ENCODE measurements at places on chromosomes 1 and 21.

DNA sequence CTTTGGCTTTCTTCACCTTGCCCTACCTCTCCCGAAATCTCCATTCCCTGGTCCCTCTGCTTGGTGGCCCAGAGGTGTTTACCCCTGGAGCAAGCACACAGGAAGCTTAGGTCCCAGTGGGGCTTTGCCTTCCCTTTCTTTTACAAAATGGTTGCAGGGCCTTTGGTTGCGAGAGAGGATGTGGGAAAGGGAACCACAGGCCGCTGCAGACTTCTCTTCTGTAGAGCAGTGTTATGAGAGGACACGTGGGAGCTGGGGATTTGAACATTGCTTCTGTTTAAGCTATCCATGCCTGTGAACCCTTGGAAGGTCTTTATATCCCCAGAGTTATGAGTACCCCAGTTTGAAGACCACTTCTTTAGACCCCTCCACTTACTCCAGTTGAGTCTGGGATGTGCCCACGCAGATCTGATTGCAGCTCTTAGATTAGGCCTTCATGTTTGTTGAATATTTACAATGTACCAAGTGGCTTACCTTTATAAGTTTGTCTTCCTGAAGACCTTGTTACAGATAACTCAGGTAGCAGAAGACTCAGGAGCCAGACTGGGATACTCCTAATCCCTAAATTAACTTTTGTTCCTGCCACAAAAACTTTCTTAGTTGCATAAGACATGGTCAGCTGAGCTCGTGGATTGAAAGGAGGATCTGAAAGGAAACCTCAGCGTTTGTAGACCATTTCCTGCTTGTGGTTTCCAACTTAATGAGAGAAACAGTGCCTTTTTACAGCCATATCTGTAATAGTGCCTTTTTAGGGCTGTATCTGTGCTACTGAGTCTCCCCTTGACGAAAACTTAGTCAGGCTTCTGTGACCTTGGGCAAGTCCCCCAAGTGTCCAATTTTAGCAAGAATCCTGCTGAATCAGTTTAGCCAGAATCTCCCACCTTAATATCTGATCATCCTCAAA lies 21.9 kb upstream of the IVNS1ABP start:
- DNase-seq, result no peak

DNA sequence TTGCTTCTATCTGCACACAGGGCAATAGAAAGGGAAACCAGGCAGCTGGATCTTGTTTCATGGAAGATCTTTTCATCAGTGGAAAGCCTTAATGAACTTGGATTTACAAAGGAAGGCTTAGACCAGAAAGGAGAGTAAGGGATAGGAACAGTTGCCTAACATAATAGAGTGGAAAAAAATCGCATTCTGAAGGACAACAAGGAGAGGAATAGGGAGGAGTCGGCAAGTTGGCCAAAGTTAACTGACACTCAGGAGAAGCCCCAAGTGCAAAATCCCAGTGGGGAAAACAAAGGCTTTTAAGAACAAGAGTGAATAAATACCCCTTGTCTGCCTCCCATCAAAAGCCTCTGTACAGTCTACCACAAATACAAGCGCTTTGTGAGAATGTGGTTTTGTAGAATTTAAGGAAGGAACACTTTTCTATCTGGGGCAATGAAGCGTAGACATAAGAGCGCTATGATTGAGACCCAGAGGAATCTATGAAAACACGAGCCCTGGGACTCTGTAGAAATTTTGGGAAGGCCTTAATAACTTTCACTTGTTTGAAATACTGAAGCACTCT lies 74.1 kb downstream of the ZNF648 start:
- DNase-seq, result no peak

GRCh38 chr1:228927946-228928898 lies 192.9 kb downstream of the RHOU start:
- no peak for DNase-seq

GRCh38 chr1:44646261-44647110 lies 27.8 kb downstream of the TMEM53 start:
- DNase-seq, result no peak

DNA sequence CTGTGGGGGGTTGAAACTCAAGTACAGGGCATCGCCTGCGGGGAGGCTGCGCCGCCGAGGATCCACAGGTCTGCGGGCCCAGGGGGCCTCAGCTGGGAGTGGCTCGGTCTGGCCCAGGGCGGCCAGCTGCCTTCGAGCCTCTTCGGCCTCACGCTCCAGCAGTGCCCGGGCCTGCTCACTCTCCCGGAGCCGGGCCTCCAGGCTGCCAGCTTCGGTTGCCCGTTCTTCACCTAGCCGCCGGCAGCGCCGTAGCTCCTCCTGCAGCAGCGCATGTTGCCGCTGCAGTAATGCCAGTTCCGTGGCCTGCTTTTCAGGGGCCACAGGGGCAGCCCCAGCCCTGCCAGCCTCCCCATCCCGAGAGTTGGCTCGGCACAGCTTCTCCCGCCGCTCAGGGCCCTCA lies 9.4 kb downstream of the RXFP4 start:
- no peak for DNase-seq

DNA sequence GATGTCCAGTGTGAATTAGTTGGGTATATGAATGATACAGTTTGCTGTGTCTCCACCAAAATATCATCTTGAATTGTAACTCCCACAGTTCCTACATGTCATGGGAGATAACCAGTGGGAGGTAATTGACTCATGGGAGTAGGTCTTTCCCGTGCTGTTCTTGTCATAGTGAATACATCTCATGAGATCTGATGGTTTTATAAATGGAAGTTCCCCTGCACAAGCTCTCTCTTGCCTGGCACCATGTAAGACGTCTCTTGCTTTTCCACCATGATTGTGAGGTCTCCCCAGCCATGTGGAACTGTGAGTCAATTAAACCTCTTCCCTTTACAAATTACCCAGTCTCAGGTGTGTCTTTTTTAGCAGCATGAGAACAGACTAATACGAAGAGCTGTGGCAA lies 223.0 kb downstream of the AJAP1 start:
- DNase-seq, result no peak

GRCh38 chr1:239558991-239559390 lies 172.6 kb downstream of the CHRM3 start:
- DNase-seq, result no peak

- DNase-seq, result no peak
Observed at GRCh38 chr1:159937054-159937750, 8.2 kb downstream of the IGSF9 start.

DNA sequence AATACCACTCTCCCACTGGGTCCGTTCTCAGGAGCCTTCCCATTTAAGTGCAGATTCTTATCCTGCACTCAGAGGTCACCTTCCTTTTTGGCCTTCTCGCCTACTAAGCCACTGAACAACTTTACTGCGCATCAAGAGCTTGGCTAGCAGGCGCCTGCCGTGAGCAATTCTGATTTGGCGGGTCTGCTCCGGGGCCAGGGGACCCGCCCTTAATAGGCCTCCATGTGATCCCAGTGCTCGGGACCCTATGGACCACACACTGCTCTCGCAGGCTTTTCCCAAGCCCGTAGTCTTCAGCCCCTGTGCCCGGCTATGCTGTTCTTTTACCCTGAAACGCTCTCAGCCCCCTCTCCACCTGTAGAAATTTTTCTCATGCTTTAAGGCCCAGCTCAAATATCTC lies 45.1 kb downstream of the BCL9 start:
- no peak for DNase-seq

- no peak for DNase-seq
Observed at GRCh38 chr1:98764485-98764884, 103.0 kb downstream of the SNX7 start.

DNA sequence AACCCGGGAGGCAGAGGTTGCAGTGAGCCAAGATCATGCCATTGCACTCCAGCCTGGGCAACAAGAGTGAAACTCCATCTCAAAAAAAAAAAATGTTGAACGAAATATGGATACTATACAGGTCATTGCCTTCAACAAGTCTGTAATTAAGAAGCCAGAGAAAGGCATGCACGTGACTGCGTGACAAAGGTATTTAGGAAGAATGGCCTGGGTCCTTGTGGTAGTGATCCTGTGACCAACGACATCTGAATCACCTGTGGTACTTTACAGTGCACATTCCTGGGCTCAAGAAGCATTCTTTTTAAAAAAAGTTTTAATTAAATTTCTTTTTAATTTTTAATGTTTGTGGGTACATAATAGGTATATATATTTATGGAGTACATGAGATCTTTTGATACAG lies 115.0 kb downstream of the GREM2 start:
- DNase-seq, result no peak

DNA sequence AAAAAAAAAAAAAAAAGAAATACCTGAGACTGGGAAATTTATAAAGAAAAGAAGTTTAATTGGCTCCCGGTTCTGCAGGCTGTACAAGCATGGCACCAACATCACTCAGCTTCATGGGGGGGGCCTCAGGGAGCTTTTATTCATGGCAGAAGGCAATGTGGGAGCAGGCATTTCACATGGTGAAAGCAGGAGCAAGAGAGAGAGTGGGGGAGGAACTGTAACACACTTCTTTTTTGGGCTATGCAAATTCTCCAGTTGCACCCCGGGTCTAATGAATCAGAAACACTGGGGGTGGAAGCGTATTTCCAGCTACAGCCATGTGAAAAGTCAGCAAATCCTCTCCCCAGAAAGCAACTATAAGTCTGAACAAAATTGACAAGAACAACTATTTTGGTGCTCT lies 11.8 kb upstream of the SOD1 start:
- no peak for DNase-seq

DNA sequence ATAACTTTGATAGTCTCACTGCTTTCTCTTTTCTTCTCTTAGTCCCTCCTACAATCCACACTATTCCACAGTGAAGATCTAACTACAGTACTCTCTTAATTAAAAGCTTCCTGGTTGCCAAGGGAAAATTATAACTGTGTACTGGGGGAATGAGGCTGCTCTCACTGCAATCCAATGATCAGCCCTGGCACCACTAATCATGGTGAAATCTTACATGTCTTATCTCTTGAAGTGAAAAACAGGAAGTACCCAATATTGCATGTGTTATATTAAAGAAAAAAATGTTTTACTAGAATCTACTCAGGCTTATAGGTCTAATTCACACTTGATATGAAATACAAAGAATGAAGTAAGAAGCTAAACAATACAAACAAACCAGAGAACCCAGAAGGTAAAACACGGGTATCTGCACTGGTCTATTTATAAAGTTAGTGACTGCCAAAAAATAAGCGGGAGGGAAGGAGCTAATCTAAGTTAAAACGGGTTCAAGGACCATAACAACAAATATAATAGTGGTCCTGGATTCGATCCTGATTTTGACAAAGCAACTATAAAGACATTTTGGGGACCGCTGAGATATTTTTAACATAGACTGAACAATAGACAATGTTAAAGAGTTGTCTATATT lies 57.5 kb downstream of the RGS2 start:
- DNase-seq, result no peak

- DNase-seq, result no peak
Observed at GRCh38 chr1:200296091-200296661, 113.7 kb downstream of the ZNF281 start.
